ENCODE measurements at places on chromosomes 3 and 15.

DNA sequence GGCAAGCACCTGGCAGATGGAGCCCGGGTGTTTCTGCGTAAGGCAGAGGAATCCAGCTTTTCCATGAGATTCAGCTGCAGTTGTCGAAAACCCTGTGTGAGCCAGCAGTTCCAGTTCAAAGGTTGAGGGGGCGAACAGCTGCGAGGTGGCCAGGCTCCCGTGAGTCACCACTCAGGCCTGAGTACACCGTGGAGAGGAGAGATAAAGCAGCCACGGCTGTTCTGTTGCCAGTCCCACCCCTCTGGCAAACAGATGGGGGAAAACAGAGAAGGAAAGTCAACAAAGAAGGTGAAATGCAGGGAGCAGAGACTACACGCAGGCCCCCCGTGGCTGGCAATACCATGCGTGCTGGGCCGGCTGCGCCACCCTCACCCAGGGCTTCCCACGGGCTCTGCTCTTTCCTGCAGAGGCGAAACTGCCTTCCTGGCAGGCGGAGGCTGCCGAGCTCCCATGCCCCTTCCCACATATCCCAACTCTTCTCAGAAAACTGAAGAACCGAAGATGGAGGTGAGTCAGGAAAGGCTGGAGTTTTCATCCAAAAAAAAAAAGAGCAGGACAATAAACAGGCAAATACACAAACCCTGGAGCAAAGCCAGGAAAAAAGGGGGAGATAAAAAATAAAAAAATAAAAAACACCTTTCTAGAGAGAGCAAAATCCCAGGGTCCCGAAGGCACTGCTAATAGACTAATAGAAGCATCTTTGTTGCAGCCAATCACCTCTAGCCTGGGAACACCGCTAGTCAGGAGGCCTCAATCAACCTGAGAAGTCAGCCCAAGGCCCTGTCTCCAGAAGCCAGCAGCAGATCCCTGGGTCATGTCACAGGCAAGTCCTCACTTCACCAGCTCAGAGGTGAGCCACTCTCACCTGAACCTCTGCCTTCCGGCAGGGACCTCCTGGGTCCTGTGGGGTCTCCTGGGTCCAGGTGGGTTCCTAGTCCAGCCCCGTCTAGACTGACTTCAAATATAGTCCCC is 37.7 kb downstream of the FAM174B start:
- no peak for DNase-seq

DNA sequence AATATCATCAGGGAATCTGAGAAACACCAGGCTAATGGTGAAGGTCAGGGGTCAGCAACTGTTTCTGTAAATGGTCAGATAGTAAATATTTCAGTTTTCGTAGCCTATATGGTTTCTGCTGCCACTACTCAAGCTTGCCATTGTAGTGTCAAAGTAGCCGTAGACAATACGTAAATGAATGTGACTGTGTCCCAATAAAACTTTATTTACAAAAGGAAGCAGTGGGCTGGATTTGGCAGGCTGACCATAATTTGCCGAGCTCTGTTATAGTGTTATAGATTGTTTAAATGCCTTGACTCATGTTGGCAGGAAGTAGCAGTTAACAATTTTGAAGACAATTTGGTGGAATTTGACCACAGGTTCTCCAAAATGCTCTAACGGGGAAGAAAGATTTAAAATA is 548.2 kb downstream of the FOXP1 start:
- no peak for DNase-seq

DNA sequence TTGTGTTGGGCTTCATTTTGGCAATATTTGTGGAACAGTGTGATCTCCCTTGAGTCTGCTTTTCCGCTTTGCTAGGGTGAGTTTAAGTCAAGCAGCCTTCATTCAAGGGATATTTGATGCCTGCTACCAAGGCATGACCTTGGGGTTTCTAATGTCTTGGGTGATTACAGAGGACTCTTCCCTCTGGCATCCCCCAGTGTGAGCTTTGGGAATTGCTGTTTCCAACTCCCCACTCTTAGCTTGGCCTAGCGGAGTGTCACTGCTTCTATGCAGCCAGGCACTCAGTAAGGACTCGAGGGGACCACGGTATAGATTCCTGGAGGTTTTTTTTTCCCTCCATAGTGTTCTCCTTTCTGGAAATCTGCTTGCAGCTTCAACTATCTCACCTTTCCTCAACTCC is 21.1 kb downstream of the GCNT3 start:
- no peak for DNase-seq

DNA sequence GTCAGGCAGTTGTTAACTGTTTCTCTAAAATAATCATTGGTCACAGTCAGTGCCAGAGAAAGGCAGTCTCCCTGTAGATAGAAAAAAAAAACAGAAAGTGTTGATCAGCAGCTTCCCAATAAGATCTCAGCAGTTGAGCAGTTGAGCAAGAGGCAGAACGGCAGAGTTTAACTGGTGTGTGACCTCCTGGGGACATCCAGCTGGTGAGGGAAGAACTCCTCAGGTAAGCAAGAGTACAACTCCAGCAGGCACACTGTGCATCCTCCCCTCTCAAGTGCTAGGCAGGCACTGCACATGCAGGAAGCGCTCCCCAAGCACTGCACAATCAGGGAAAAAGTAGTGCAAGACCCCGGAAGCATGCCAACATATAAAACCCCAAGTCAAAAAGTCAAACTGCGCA is 1287.2 kb downstream of the NSUN3 start:
- DNase-seq, result no peak

DNA sequence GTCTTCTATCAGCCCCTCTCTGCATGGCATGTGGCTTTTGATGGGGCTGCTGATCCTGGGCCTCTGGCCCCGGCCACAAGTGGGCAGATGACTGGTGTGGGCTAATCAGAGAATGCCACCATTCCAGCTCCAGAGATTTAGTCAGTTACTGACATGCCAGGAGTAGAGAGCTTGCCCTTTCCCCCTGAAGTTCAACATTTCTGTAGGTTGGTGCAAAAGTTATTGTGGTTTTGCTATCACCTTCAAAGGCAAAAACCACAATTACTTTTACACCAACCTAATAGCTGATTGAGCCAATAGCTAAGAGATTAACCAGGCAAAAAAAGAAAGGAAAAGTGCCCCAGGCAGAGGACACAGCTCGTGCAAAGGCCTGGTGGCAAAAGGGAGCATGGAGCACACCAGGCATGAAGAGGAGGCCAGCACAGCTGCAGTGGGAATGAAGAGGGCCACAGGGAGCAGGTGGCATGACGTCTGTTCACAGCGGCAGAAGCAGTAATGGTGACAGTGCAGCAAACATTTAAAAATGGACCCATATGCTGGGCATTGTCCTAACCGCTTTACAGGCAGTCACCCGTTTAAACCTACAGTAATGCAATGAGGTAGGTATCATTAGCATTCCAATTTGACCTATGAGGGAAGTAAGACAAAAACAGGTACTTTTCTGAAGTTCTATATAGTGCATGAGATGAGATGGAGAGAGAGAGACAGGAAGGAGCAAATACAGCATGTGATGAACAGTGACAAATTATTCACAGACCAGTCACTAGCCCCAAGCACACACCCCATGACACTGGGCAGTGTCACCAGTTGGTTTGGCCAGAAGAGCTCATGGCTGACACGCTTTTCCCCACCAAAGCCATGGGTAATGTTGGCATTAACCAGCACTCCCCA is 373.0 kb upstream of the PROK2 start:
- no peak for DNase-seq

DNA sequence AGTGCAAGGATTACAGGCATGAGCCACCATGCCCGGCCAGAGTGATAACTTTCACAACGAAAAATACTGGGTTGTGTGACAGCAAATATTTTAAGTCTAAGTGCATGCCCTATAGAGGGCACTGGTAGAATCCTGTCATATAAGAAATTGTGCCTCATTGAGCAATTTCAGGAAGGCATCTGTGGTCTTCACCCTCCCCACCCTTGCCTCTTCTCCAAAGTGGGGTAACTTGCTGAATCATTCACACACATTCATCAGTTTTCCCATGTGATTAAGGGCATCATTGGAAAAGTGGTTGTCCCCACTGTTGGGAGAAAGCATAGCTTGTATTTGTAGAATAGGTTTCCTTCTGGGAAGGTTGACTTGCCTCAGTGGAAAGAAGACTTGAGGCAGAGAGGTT is 9.2 kb downstream of the MITF start:
- DNase-seq, result no peak

DNA sequence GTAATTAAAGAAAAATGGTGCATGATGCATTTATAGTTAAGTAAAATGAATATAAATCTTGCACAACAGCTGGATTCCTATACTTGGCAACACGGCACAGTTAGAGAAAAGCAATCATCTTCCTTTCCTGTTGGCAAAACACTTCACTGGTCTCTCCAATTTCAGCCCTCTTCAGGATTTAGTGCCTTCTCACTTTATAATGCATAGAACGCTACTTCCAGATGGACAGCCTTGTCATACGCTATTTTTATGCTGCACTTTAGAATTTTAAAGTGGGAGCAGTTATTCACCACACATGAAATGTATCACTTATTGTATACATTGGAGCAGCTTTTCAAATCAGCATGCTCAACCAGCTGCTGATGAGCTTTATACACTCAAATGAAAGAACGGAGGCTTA is 194.4 kb upstream of the GBE1 start:
- DNase-seq, result no peak

- DNase-seq, result no peak
Observed at GRCh38 chr3:12963231-12963896, 109.9 kb downstream of the IQSEC1 start.
